ENCODE measurements at places on chromosomes 4 and X. TPM values are rescaled to one million over a fixed set of nuclear protein-coding genes. Genes with fewer than 3 reads are reported as not detected.
A peak's percentile ranks its signal among the peaks of the same experiment; 100 is the strongest.

GRCh38 chr4:14294611-14295010, 667.1 kb upstream of the BOD1L1 start:
- ATAC-seq = no peak

DNA sequence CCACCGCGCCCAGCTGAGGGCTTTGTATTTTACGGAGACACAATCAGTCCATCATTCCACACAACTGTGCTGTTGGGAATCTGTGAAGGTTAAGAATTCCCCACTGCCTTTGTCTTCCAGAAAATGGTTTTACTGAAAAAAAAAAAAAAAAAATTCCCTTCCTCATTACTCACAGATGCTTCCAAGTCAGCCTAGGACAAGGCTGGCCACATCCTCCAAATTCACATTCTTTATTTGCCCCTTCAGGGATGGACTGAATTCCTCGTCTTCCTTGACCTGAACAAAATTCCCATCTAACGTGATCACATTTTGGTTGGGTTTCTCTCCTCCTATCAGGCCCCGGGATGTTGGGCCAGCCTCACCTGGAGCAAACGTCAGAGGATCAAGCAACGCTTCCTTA, 130.3 kb downstream of the DHRSX start:
- no peak for ATAC-seq

- ATAC-seq = no peak
These were observed 942 bp upstream of the APLN start for GRCh38 chrX:129655547-129656249.

DNA sequence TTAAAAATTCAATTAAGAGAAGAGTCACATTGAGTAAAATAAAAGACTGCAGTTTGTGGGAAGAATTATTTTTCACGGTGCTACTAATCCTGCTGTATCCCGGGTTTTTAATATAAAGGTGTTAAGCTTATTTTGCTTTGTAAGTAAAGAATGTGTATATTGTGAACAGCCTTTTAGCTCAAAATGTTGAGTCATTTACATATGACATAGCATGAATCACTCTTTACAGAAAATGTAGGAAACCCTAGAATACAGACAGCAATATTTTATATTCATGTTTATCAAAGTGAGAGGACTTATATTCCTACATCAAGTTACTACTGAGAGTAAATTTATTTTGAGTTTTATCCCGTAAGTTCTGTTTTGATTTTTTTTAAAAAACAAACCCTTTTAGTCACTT, 39.7 kb downstream of the IRS4 start:
- no peak for ATAC-seq

- ATAC-seq = no peak
These were observed 1454.8 kb downstream of the FSTL5 start for GRCh38 chr4:160709026-160709425.

- no peak for ATAC-seq
These were observed 112.9 kb upstream of the VCX start for GRCh38 chrX:7730071-7730470.

GRCh38 chr4:1713003-1713851, 1.1 kb upstream of the SLBP start:
- peak; percentile 8 for ATAC-seq

DNA sequence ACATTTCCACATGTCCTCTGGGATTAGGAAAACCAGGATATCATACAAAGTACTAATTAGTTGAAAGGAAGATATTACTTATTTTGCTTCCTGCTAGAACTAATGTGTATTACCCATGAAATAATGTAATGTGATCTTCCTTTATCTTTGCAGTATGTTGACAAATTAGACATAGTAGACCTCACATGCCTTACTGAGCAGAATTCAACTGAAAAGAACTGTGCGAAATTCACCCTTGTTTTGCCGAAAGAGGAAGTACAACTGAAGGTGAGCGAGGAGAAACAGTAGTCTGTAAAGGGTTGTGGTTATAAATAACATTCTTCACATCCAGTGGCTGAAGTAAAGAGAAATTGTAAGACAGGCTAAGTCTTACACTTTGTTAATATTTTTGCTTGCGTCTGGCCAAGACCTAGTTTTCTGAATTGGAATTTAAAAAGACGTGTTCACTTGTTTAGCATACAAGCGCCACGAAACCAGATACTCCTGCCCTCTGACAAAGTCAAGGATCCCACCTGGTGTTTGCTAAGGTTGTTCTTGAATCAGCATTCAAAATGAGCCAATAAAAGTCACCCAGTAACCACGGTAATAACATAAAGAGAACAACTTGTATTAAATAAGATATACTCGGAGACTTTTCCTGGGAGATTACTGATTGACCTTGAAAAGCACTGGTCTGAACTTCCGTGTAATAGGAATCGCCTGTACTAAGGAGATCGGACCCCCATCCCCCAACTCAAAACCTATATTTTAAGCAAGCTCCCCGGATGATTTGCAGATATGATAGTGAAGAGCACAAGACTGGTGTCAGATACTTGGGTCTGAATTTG, 16.9 kb downstream of the STAP1 start:
- no peak for ATAC-seq

- ATAC-seq = no peak
These were observed 91.8 kb upstream of the ENPP6 start for GRCh38 chr4:184309241-184310170.

DNA sequence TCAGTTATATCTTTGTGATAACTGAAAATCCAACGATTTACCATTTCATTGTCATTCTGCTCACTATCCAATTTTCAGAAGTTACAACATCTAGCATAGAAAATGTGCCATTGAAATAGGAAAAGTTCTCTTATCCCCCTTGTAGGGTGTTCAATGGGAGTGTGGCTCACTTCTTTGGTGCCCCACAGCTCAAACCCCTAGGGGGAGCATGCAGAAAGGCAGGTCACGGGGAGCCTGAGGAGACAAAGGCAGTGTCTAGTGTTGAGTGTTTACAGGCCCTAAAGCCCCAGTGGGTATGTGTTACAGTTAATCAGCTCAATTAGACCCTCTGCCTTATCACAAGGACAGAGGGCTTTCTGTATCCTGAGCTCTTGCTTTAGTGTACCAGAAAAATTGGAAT, 243.4 kb upstream of the GRID2 start:
- no peak for ATAC-seq

- no peak for ATAC-seq
These were observed 519 bp downstream of the SLC25A4 start for GRCh38 chr4:185143601-185143969.

- ATAC-seq = no peak
These were observed 20.3 kb upstream of the DHX15 start for GRCh38 chr4:24604558-24605214.

DNA sequence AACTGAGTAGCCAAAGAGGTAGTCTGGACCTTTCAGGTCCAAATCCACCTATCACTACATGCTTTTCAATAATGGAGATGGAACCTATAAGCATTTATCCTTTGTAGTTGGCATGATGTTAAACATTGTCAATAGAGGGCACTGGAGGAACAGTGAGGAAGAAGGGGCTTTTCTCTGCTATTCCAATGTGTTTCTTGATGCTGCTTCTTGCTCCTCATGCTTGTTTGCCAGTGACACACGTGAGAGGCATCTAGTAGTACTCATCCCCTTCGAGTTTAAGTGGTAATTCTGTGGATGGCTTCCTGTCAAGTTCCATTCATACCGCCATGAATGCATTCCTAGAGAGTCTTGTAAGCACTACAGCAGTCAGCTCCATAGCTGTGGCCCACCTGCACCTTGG, 84.0 kb downstream of the NAA11 start:
- no peak for ATAC-seq

- ATAC-seq = no peak
These were observed 99.1 kb upstream of the AFAP1 start for GRCh38 chr4:8038719-8039251.

DNA sequence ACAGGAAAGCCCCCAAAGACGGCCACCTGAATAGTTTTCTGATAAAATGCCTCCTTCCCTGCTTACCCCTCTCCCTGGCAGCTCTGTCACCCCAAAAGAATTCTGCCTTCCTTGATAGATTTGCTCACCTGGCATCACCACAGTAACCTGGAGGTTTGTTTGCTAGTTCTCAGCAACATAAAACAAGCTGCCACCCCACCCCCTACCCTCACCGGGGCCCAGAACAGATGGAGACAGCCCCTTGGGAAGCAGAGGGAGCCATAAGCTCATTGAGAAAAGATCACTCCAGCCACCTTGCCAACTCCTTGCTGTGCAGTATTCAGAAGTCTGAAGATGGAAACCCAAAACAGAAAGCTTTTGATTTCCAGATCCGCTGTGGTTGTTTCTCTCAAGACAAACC, 108.6 kb downstream of the DHX15 start:
- ATAC-seq = no peak

Gene SPIN2B
- 18.8 TPM for total RNA-seq

Gene GUCY1A1
- 5.9 TPM for total RNA-seq

Gene CENPVL2
- 1.1 TPM for total RNA-seq

Gene TEX28
- not detected for total RNA-seq

Gene WWC2
- total RNA-seq = 5.5 TPM

Gene SPATA4
- total RNA-seq = 0.78 TPM

Gene CTAG1A
- not detected for total RNA-seq

All from motor neuron (in vitro differentiated cells).